ENCODE measurements at places on chromosomes 6 and 20.

GRCh38 chr6:113876695-113877094 is 19.6 kb downstream of the MARCKS start:
- DNase-seq: no peak

DNA sequence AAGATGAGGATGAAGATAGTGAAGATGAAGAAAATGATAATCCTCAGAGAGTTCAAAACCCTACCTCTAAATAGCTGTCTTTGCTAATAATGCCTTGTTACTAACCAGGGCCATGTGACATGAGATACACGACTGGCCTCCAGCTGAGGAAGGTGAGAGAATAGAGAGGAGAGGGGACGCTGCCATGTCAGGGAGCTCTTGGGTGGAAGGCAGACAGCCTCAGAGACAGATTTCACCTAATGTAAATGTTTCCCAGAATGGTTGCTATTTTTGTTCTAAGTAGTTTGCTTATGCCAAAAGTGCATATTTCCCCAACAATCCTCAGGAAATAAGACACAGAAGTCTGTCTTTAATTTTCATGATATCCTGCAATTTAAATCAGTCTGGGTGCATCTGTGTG is 138.4 kb downstream of the ELOVL4 start:
- DNase-seq: no peak

- no peak for DNase-seq
These were observed 167.9 kb downstream of the PREX1 start for GRCh38 chr20:48659858-48660257.

GRCh38 chr20:11502061-11502460 is 415.6 kb upstream of the BTBD3 start:
- DNase-seq: no peak

GRCh38 chr6:41167173-41167963 is 4.5 kb upstream of the TREM2 start:
- no peak for DNase-seq

DNA sequence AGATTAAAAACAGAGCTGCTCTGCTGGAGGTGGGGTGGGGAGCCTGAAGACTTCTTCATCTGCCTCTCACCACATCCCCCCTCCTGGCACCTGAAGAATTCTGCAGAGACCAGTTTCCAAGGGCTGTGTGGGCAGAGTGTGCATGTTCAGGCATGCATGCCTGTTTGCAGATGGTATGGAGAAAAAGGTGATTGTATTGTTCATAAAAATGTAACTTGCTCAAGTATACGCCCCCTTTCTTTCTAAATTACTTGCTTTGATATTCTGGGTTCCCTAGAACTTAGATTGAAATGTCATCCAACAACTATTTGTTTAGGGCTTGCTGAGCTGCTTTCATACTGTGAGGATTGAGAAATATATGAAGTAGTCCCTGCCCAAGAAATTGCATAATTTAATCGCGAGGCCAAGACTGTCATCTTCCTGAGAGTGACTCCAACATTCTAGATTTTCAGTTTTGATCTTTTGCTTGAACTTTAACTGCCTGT is 83.6 kb downstream of the LCA5 start:
- no peak for DNase-seq

GRCh38 chr20:11200423-11200822 is 526.6 kb upstream of the JAG1 start:
- no peak for DNase-seq

DNA sequence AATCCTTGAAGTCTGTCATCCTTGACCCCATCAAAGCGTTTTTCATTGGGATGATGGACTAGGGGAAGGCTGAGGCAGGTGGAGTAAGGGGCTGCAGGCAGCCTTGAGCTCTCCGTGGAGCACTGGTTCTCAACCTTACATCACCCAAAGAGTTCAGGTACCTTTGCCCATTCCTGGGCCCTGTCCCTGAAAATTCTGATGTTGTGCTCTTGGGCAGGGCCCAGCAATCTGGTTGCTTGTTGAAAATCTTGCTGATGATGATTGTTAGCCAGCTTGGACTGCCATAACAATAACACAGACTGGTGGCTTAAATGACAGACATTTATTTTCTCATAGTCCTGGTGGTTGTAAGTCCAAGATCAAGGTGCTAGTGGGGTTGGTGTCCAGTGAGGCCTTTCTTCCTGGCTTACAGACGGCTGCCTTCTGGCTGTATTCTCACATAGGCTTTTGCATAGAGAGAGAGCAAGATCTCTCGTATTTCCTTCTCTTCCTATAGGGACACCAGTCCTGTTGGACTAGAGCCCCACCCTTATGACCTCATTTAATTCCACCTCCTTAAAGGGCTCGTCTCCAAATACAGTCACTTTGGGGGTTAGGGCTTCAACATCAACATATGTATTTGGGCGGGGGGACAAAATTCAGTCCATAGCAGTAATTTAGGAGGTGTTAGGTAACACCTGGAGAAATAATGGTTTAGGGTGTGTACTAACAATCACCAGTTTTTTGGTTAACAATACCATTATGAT is 104.9 kb downstream of the PLEKHG1 start:
- no peak for DNase-seq
